ENCODE measurements at places on chromosomes 6 and 20. TPM values are rescaled to one million over a fixed set of nuclear protein-coding genes. Genes with fewer than 3 reads are reported as not detected.

- DNase-seq: no peak
Measured at GRCh38 chr20:53859684-53860083, 210.7 kb downstream of the BCAS1 start.

DNA sequence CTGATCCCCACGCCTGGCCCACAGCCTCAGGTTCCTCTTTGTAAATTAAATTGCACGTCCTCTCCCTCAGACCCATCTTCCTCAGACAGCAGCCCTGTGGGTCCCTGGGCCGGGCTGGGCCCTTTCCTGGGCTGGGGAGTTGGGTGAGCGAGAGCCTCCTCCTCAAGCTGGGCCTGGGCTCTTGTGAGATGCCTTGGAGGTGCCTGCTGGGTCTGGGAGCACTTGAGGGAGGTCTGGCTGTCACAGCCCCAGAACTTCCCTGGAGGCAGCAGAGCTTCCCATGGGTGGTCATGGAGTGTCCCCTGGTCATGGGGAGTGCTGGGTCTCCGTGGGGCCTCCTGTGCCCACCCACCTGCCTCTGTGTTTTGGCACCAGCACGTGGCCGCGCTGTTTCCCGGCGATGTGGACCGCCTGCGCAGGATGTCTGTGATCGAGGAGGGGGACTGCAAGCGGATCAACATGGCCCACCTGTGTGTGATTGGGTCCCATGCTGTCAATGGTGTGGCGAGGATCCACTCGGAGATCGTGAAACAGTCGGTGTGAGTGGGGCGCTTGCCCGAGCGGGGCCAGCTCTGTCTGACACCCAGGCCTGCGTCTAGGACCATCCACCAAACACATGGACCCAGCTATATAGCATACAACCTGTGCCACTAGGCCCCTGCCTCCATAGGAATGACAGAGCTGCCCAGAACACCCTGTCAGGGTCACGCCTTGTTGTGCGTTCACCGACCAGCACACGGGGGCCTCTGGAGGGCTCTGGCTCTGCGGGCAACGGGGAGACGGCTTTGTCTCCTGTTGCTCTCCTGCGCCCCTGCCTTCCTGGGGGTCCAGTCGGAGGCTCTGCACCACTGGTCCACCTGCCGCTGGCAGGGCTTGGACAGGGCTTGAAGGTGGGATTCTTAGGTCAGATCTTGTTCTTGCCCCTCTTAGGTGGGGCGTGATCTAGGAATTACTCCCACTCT is 33.0 kb downstream of the PYGB start:
- no peak for DNase-seq

DNA sequence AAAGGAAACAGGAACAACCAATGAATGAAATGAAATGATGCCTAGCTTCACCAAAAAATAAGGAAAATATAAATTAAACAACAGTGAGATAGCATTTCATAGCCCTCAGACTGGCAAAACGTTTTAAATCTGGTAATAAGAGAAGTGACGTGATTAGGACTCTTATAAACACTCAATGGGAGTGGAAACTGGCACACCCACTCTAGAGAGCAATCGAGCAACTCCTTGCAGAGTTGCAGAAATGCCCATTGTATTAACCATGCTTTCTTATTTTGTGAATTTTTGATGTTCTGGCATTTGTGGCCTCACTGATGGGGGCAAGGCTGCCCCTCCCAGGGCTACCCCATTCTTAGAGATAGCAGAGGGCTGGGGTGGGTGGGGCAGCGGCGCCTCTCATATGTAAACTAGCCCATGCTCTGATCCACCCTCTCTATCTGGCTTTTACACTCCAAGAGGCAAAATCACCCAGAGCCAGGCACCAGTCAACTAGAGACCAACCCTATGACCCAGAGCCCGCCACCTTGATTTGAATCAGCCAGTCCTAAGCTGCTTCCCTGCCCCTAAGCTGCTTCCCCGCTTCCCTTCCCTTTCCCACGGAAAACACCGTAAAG is 6.4 kb upstream of the PNPLA1 start:
- no peak for DNase-seq

DNA sequence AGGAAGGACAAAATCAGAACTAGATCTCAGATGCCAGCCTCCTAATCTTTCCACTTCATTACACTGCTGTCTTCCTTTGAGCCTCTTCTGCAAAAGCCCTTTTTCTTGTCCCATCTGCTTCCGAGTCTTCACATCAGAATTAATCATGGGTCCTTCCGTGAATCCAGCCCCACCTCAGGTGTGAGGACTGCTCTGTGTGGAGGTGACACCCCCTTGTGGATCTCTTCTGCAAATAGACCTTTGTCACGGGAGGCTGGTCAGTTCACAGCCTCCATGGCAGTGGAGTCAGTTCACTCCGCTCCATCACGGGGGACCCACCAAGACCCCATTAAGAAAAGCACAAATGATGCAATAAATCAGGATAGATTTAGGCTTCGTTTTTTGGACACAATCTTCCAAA is 171.1 kb downstream of the ADAT2 start:
- no peak for DNase-seq

- DNase-seq: no peak
Measured at GRCh38 chr20:34873583-34874093, 982 bp upstream of the GGT7 start.

DNA sequence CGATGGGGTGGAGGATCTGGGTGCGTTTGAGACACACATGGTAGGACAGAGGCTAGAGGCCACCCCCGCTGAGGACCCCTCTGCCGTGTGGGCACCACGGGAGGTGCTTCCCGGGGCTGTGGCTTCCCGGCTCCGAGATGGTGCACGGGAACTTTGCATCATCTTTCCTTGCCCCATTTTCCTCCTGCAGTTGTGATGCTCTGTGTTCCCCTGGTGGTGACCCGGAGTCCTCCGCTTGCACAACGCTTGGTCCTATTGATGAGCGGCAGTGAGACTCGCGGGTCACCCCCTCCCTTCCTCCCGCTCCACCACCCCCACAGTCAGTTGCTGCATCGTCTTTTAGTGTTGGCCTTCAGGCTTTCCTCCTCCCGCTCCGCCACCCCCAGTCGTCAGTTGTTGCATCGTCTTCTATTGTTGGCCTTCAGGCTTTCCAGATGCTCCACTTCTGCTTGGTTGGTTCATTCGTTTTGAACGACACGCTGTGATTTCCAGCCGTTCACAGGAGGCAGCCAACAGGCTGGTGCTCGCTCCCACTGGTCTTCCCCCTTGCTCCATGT is 37.3 kb downstream of the PYGB start:
- no peak for DNase-seq

GRCh38 chr20:415820-416322 is 7.8 kb downstream of the RBCK1 start:
- no peak for DNase-seq

GRCh38 chr6:5763871-5764270 is 242.9 kb downstream of the NRN1 start:
- no peak for DNase-seq

The TFAP2B gene
- 0.48 TPM for total RNA-seq

The HDGFL1 gene
- not detected for total RNA-seq

The MUCL3 gene
- not detected for total RNA-seq

The NMBR gene
- total RNA-seq: 0.32 TPM

The PKIB gene
- total RNA-seq: 5.1 TPM

The GDAP1L1 gene
- 0.90 TPM for total RNA-seq

All from urinary bladder (tissue), 4 donors.